ENCODE measurements at places on chromosomes 6 and 20.

DNA sequence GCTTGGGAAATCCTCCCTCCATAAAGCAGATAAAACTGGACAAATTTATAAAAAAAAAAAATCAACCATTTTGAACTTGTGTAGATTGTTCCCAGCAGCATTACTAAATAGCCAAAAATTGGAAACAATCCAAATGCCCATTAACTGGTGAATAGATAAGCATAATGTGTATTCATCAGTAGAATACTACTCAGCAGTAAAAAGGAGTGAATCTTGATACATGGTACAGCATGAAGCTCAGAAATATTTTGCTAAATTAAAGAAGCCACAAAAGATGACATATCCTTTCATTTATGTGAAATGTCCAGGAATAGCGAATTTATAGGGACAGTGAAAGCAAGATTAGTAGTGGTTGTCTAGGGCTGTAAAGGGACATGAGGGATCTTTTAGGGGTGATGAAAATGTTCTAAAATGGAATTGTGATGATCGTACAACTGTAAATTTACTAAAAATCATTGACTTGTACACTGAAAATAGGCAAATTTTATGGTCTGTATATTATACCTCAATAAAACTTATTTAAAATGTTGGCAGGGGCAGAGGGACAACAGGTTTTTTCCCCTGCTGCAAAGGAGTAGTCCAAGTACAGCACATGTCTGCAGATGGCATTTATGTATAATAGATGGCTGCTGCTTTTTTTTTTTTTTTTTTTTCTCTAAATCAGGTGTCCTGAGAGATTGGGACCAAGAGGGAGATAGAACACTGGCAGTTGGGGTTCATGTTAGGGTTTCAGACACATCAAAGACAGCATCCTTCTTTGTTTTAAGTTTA lies 59.5 kb downstream of the CBFA2T2 start:
- no peak for DNase-seq

DNA sequence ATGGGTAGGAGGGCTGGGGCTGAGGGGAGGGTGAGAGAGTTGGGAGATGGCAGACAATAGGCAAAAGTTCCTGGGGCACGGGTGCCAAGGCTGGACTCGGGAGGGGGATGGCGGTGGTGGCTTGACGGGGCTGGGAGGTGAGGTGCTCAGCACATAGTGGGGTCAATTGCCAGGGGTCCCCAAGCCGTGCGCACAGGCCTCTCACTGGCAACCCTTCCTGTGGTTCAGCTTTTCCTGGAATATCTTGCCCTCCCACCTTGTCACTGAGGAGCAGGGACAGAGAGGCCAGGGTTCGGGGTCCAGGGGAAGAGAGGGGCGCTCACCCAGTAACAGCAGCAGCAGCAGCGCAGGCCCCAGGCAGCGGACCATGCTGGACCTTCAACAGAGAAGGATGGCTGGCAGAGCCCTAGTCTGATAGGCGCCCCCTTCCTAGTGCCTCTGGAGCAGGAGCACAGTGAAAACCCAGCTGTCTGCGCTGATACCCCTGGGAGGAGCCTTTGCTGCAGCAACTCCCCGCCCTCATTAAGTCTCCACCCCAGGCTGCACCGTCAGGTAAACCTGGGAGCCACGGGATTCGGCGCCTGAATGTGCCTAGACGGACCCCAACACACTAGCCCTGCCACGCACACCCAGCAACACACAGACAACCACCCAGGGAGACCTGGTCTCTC lies at the start of gene GFRA4:
Gene GFRA4 (minus strand): TSS at position 369 of the 671 bp plus-strand sequence. CDS start 0 bp downstream, at position 369.
- DNase-seq = no peak

DNA sequence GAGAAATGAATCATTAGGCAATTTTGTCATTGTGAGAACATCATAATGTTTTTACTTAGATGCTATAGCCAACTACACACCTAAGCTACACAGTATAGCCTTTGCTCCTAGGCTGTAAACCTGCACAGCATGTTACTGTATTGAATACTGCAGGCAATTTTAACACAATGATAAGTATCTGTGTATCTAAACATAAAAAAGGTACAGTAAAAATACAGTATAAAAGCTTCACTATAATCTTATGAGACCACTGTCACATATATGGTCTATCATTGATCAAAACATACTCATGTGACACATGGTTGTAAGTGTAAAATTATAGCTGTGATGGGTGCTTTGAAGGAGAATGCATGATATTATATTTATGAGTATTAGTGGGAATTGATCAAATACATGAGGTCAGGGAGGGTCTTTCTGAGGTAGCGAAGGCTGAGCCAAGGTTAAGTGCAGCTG lies 29.2 kb upstream of the CCN2 start:
- no peak for DNase-seq

DNA sequence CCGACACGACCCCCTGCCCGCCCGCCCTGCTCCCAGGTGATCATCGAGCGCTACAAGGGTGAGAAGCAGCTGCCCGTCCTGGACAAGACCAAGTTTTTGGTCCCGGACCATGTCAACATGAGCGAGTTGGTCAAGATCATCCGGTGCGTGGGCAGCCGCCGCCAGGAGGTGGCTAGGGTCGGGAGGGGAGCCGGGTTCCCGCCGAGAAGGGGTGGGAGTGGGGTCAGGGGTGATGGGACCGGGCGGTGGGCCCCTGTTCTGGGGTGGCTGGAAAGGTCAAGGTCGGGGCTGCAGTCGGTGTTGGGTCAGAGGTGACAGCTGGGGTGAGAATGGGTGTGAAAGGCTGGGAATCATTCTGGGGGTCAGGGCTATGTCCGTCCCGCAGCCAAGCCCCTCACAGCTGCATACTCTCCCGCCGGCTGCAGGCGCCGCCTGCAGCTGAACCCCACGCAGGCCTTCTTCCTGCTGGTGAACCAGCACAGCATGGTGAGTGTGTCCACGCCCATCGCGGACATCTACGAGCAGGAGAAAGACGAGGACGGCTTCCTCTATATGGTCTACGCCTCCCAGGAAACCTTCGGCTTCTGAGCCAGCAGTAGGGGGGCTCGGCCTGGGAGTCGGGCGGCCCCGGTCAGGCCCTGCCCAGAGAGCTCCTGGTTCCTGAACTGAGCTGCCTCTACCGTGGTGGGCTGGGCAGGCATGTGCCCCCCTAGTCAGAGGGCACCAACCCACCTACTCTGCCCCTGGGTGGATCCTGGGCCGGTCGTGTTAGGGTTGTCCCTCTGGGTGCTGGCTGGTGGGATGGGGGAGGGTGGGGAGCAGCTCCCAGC lies 1.0 kb downstream of the MAP1LC3A start:
- no peak for DNase-seq

DNA sequence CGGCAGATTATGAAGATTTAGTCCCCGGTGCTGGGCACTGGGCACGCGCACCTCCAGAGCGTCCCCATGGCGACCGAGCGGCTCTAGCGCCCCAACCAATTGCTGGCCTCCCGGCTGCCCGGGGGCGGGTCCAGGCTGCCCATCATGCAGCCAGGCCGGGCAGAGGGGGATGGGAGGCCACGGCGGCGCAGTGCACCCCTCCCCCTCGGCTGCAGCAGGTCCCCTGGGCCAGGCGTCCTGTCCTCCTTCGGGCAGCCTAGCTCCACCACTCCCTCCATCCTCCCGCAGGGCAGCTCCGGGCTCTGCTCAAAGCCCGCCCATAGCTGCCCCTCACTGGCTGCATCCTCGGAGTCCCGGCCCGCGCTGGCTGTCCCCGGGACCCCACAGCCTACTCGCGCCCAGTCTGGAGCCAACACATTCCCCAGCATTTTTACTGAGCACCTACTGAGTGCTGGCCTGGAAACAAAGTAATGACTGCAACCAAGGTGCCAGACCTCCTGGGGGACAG lies 99.4 kb downstream of the ASXL1 start:
- no peak for DNase-seq

- DNase-seq = no peak
Observed at GRCh38 chr6:155883741-155884140, 428.1 kb upstream of the NOX3 start.

- DNase-seq = no peak
Observed at GRCh38 chr6:158831571-158831970, 12.4 kb upstream of the EZR start.

Measured in GM19239 (cell line).